ENCODE measurements at places on chromosomes 3 and 15.
A peak's percentile ranks its signal among the peaks of the same experiment; 100 is the strongest.

DNA sequence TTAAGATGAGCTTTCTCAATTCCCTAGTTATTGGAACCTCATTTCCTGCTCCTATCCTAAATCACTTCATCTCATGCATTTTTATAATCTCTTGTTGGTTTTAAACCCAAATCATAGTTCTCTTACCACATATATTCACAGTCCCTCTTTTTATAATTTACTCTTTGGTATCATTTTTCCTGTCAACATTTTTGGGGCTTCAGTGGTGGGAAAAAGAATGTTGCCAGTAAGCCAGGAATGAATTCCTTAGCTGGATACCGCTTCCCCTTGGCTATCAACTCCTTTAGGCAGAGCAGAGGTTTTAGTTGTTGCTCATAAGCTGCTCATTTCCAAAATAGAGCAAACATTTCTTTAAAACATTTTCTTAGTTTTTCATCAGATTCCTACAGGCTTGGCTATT lies 112.3 kb downstream of the GALK2 start:
- H3K4me3 ChIP-seq: no peak overlapping the region
- H3K36me3 ChIP-seq: peaks cover 40% of the 10 kb centered on the region
- DNase-seq: no peak
- no peaks in the 10 kb centered on the region for H3K4me1 ChIP-seq

DNA sequence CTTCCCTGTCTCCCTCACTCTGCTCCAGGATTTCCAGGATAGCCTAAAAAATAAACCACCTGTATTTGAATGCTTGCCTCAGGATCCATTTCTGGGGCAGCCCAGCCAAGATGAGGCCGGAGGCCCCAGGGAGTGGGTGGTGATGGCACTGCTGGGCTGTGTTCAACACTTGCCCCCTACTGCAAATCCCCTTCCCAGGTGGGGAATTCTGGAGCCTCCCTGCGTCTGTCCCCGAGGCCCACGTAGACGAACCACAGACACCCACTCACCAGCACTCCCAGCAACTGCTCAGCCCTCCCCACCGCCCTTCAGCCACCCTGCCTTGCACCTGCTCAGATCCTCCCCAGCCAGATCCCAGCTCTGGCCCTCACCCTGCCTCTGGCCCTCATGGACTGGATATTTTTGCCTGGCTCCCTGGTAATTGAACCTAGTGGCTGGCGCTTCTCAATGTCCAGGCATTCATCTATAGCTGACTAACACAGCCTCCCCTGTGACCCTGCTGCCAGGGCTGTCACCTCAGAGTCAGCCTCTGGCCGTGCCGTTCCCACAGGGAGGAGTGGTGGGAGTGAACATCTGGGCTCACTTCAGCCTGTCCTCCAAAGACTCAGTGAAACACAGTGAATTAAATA lies 17.1 kb upstream of the EPB42 start:
- H3K27ac ChIP-seq: no peak overlapping the region
- no peaks in the 10 kb centered on the region for H3K36me3 ChIP-seq

DNA sequence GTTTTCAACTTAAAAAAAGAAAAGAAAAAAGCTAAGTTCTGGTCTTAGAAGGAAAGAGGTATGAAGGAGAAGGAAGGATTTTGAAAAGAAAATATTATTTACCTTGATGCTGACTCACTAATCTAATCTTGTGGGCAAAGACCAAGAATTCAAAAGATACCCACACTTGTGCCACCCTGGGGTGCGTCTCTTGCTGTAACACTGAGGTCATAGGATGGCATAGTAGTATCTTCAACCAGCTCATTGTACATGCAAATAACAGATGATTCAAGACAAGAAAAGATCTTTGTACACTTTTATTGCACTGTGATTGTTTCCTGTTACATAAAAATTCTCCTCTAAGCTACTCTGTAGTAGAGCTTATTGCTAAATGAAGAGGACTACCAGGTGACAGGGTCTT lies 17.3 kb downstream of the PLS1 start:
- H3K4me1 ChIP-seq: peaks cover 3% of the 10 kb centered on the region
- no peak overlapping the region for H3K4me3 ChIP-seq
- H3K27me3 ChIP-seq: no peaks in the 10 kb centered on the region
- H3K36me3 ChIP-seq: no peaks in the 10 kb centered on the region
- H3K27ac ChIP-seq: no peak overlapping the region
- no peak for DNase-seq

DNA sequence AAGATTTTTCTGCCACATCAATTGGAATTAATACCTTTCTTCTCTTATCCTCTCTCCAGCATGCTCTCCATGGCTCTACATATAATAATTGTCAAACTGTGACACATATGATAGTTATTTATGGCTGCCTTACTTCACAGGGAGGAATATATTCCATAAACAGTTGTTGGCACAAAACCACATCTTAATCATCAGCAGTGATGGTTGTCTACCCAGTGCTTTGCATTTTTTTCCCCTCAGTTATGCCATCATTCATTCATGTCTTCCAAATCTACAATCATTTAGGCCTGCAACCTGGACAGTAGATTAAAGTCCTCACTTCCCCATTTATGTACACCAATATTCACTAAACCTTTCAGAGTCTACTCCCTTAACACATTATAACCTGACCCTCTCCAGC lies 107.7 kb downstream of the THRB start:
- no peak overlapping the region for H3K27ac ChIP-seq
- no peaks in the 10 kb centered on the region for H3K36me3 ChIP-seq
- no peaks in the 10 kb centered on the region for H3K4me1 ChIP-seq
- H3K27me3 ChIP-seq: no peaks in the 10 kb centered on the region
- no peak for DNase-seq
- no peak overlapping the region for H3K4me3 ChIP-seq

DNA sequence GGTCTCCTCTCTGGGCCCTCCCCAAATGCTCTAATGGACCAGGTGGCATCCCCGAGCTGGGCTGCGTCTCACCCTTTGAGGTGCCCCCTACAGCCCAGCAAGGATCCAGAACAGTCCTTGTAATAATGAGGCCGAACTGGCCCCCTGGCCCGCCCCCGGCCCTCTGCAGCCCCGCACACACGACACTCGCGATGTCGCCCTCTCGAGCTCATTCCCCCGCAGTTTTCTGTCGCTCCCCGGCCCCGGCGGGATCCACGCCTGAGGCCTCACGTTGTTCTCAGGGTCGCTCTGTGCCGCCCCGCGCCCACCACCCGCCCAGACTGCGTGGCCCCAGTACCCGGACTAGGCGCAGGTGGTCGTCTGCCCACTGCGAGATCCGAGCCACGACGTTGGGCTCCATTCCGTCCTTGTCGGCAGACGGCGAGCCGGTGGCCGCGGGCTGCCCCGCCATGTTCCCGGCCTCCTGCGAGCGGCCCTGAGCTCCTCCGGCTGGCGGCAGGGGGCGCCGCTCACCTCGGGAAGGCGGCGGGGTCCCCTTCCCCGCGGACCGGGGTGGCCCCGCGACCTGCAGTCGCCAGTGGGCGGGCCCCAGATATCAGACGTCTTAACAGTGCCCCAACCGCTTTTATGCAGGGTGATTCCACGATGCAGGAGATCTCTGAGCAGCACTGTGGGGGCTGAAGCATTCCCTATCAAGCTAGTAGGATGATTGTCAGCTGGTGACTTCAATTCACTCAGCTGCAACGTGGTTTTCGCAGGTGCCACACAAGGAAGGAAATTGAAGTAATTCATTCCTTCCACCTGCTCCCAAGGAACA lies at the start of gene C3orf33:
Gene C3orf33, minus strand, starts transcription at position 477 of the 817 bp plus-strand sequence. Its CDS starts 26 bp downstream, at position 451.
- DNase-seq: peak; percentile 79
- H3K4me1 ChIP-seq: peaks cover 13% of the 10 kb centered on the region
- H3K36me3 ChIP-seq: peaks cover 36% of the 10 kb centered on the region
- peak within 1 kb of the TSS; percentile 88 for H3K4me3 ChIP-seq
- peak within 1 kb of the TSS; percentile 13 for H3K27ac ChIP-seq

DNA sequence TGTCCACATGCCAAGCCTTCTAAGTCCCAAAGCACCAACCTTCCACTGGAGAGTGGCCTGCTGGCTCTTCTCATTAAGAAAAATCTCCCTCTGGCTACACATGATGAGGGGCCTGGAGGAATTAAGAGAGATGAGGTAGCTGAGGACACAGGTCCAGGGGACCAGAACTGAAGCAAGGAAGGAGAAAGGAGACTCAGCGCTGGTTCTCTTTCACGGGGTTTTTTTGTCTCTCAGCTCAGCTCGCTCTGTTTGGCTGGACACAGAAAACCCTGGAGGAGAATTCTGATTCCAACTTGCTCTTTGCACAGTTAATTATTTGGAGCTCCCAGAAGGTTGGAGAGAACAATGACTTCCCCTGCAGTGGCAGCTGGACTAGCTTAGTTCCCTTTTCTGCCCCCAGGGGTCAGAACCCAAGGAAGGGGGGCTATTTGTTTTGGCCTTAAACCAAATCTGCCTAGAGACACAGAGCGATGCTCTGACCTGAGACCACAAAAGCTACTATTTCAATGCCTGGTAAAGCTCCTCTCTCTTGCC lies 507.6 kb downstream of the FHIT start:
- peak; percentile 7 for DNase-seq
- no peak overlapping the region for H3K4me3 ChIP-seq
- peaks cover 43% of the 10 kb centered on the region for H3K4me1 ChIP-seq

- H3K4me3 ChIP-seq: peak overlapping the region; percentile 100
- peaks cover 17% of the 10 kb centered on the region for H3K36me3 ChIP-seq
- H3K27ac ChIP-seq: peak overlapping the region; percentile 100
- H3K4me1 ChIP-seq: peaks cover 35% of the 10 kb centered on the region
- peaks cover 20% of the 10 kb centered on the region for H3K27me3 ChIP-seq
- no peak for DNase-seq
Observed at GRCh38 chr3:128123156-128123537, 465 bp downstream of the RUVBL1 start.

- no peak for DNase-seq
- H3K36me3 ChIP-seq: peaks cover 19% of the 10 kb centered on the region
- no peak overlapping the region for H3K4me3 ChIP-seq
- peaks cover 28% of the 10 kb centered on the region for H3K4me1 ChIP-seq
- no peak overlapping the region for H3K27ac ChIP-seq
Observed at GRCh38 chr15:40749151-40749630, 5.9 kb downstream of the RMDN3 start.

GRCh38 chr3:177842743-177843734 lies 645.8 kb upstream of the TBL1XR1 start:
- no peak overlapping the region for H3K4me3 ChIP-seq
- no peaks in the 10 kb centered on the region for H3K27me3 ChIP-seq
- H3K36me3 ChIP-seq: no peaks in the 10 kb centered on the region
- H3K4me1 ChIP-seq: peaks cover 12% of the 10 kb centered on the region

DNA sequence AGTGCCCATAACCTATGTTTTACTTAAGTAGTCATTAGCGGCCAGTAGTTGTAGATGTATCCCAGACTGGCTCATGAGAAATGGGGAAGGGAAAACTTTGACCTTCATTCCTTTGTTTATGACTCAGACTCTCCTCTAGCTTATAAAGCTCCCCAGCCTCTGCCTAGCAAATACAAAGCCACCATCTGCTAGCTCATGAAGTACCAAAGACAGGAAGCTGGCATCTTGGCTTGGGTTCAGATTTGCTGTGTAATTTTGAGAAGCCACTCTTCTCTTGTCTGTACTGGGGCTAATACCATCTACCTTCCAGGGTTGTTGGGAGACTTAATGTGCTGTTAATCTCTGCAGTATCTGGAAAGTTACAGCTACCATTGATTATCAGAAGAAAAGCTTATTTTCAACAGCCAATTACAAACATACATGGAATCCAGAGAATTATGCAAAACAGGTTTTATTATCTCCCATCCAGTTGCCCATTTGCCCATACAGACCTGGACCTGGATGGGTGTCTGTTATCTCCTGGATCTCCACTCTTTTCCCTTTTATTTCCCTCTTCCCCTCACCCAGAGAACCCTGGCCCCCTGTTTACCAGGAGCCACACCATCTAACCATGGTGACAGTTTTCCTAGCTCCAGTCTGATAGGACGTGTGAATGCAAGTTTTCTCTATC lies 153.8 kb downstream of the SEMA6D start:
- no peaks in the 10 kb centered on the region for H3K36me3 ChIP-seq
- H3K4me1 ChIP-seq: peaks cover 13% of the 10 kb centered on the region
- DNase-seq: no peak
- H3K27ac ChIP-seq: no peak overlapping the region
- no peaks in the 10 kb centered on the region for H3K27me3 ChIP-seq

- H3K27me3 ChIP-seq: no peaks in the 10 kb centered on the region
- H3K4me1 ChIP-seq: peaks cover 57% of the 10 kb centered on the region
- no peak overlapping the region for H3K4me3 ChIP-seq
- H3K36me3 ChIP-seq: peaks cover 4% of the 10 kb centered on the region
- H3K27ac ChIP-seq: no peak overlapping the region
Observed at GRCh38 chr3:171346019-171346418, 114.2 kb downstream of the TNIK start.

DNA sequence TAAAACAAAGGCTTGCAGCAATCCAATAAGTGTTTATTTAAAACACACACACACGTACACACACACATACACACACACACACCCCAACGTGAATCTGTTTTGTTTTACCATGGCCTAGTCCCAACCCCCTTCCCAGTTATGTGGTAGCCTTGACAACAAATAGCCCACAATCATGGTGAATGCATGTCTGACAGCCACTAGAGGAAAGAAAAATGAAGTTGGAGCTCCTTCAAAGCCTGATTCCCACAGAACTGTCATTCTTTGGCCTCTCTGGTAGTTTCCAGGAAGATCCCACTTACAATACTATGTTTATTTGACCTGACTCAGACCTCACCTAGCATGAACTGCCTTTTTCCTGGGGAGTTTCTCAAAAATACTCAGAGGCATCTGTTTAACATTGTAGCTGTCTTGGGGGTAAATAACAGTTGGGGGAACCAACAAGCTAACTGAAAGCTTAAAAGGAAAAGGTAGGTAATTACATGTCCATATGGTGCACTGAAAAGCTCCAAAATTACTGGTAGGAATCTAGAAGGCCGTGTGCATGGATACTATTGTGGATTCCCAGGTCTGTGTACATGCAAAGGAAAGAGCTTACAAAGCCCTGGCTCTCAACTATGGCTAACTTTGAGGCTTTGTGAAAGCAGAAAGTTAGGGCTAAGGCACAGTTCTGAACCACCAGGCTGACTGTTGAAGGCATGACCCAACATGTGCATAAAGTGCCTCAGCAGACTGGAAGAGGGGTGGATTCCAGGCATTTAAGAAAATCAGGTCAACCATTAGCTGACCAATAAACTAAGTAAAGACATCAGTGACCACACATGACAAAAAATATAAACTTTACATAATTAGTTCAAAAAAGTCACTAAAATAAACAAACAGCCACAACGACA lies 65.3 kb downstream of the FAIM start:
- peaks cover 45% of the 10 kb centered on the region for H3K4me1 ChIP-seq
- H3K4me3 ChIP-seq: peak overlapping the region; percentile 29
- H3K27ac ChIP-seq: peak overlapping the region; percentile 97
- DNase-seq: no peak
- peaks cover 3% of the 10 kb centered on the region for H3K27me3 ChIP-seq
- peaks cover 85% of the 10 kb centered on the region for H3K36me3 ChIP-seq

- H3K4me3 ChIP-seq: no peak overlapping the region
- no peak overlapping the region for H3K27ac ChIP-seq
- H3K4me1 ChIP-seq: peaks cover 44% of the 10 kb centered on the region
- H3K36me3 ChIP-seq: no peaks in the 10 kb centered on the region
- DNase-seq: no peak
- H3K27me3 ChIP-seq: peaks cover 7% of the 10 kb centered on the region
Observed at GRCh38 chr3:120820748-120821147, 78.2 kb downstream of the GTF2E1 start.

DNA sequence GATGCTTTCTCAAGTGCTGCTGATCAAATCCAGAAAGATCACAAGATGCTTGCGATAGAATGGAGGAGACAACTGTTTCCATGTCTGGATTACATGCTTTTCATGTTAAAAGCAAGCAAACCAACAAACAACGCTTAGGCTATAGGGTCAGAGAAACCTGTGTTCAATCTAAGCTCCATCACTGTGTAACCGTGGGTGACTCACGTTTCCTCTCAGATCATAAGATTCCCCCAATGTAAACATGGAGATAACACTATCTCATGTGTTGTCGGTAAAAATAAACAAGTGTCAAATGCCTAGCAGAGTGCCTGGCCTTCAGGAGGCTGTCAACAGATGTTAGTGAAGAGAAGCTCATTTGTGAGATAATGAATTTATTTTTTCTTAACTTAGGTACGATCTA lies 907.8 kb downstream of the NTRK3 start:
- H3K36me3 ChIP-seq: no peaks in the 10 kb centered on the region
- peaks cover 20% of the 10 kb centered on the region for H3K4me1 ChIP-seq
- no peak overlapping the region for H3K27ac ChIP-seq
- DNase-seq: no peak
- peaks cover 3% of the 10 kb centered on the region for H3K27me3 ChIP-seq

Measured in nephron progenitor cell (in vitro differentiated cells).